Epithelial cell of prostate (primary cell): ENCODE measurements at places on chromosomes 11 and 22.

- no peak for DNase-seq
Observed at GRCh38 chr11:63614136-63614671, at the start of gene PLAAT3. Gene PLAAT3, minus strand, starts transcription at chr11:63614433. Its CDS starts 419 bp downstream, at chr11:63614014.

DNA sequence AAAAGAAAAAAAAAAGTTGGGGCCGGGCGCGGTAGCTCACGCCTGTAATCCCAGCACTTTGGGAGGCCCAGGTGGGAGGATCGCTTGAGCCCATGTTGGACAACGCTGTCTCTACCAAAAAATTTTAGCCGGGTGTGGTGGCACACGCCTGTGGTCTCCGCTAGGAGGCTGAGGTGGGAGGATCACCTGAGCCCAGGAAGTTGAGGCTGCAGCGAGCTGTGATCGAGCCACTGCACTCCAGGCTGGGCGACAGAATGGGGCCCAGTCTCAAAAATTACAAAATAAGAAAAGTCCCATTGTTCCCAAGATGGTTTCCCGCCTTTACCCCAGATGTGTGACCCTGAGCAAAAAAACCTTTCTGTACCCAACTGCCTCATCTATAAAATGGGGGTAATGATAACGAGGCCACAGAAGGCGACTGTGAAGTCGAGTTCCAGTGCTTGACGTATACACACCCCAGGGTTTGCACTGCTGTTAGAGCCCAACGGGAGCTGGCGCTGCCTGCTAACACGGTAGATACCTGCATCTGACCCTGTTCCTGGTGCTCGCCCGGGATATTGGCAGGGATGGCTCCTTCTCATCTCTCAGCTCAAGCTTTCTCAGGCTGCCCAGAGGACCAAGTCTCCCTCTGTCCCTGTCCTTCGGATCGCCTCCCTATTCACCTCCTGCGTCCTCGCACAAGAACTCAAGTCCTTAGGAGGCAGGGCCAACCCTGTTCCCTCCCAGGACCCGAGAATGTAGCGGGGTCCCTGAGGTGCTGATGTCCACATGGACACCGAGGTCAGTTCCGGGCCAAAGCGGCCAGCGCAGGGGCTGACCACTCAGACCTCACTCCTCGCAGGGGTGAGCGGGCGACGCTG, 1.1 kb upstream of the RPLP2 start:
- DNase-seq = no peak

GRCh38 chr11:19756675-19757475, 44.2 kb downstream of the NAV2 start:
- no peak for DNase-seq

- no peak for DNase-seq
Observed at GRCh38 chr22:25399649-25400151, 164.8 kb upstream of the GRK3 start.

GRCh38 chr11:63505857-63506528, at the start of gene LGALS12:
Gene LGALS12, plus strand, starts transcription at chr11:63506084. Its CDS starts 375 bp downstream, at chr11:63506459.
- DNase-seq = no peak

- no peak for DNase-seq
Observed at GRCh38 chr11:31825838-31826484, 14.8 kb upstream of the PAX6 start.

- DNase-seq = no peak
Observed at GRCh38 chr22:49163960-49164690, 663.5 kb downstream of the BRD1 start.

DNA sequence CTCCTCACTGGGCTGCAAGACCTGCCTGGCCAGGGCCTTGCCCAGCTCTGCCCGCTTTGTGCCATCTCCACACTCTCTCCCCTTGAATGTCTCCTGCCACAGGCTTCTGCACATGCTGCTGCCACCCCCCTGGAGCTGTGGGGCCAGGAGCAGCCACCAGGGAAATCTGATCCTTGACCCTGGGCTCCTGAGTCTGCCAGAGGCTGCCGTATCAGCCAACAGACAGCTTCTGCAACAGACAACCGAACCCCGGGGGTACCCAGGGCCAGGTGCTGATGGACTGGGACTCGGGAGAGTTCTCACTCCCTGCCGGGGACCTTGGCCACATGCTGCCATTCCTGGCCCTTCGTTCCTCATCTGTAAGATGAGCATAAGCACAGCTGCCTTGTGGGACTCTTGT, 3.3 kb upstream of the PPARA start:
- no peak for DNase-seq

DNA sequence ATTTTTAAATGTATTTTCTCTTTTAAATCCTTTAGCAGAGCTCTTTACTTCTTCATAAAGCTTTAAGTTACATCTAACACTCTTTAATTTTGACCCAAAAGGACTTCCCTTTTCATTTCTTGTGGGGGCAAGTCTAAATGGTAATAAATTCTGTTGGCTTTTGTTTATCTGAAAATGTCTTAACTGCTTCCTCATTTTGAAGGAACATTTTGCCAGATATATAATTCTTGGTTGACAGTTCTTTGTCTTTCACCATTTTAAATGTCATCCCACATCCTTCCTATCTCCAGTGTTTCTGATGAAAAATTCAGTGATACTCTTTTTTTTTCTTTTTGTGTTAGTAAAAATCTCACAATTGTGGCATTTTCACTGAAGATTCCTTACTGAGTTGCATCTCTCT, 44.7 kb upstream of the ZBTB44 start:
- no peak for DNase-seq

- DNase-seq = no peak
Observed at GRCh38 chr22:32233091-32233490, 22.1 kb downstream of the SLC5A4 start.

DNA sequence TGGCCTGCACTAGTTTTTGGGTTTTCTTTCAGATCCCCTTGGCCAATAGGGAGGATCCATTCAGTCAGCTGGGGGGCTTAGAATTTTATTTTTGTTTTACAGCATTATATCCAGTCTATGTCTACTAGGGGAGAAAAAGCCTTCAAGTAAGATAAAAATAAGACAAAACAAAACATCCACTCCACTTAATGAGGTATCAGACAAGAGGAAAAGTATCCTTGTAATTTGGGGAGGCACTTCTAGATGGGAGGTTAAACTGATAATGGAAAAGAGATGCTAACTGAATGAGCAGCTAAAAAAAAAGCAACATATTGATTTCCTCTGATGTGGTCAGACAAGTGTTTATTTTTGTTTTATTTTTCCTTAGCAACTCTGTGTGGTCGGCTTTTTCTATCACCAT, 278.0 kb upstream of the ANO3 start:
- no peak for DNase-seq

DNA sequence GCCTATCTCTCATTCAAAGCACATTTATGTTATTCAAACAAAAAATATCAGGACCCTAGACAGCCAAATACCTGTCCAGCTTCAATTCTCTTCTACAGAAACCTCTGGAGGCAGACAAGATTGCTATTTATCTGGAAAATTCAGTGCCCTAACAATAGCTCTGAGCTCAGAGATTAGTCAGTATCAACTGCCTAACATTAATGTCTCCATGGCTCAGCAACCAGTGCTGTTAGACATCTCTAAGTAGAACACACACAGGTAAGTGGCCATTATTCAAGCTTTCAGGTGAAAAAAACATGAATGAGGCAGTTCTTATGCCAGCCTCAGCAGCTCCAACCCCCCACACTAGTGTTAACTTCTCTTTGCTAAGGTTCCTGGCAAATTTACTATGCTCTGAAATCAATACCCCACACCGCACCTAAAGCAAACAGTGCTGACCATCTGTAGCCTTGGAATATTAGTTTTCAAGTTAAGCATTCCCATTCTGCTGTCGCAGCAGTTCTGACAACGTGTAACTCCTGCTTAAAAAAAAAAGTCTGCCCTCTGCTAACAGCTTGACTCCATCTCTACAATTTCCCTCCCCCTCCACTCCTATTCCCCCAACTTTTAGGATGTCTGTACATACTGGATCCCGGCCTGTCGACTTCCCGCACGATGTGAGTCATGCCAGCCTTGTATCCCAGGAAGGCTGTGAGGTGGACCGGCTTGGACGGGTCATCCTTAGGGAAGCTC, 1.5 kb downstream of the RPL3 start:
- DNase-seq = no peak

- no peak for DNase-seq
Observed at GRCh38 chr11:44878711-44879110, 72.0 kb downstream of the TP53I11 start.
